ENCODE measurements at places on chromosomes 16 and 17. TPM values are rescaled to one million over a fixed set of nuclear protein-coding genes. Genes with fewer than 3 reads are reported as not detected.

- no peak for DNase-seq
Measured at GRCh38 chr17:32523827-32524552, 37.2 kb downstream of the CDK5R1 start.

Gene MRPS23
- total RNA-seq = 13.1 TPM

- no peak for DNase-seq
Measured at GRCh38 chr17:32482568-32483320, 4.0 kb upstream of the CDK5R1 start.

Gene SNAI3
- 0.43 TPM for total RNA-seq

Gene USP6
- 0.08 TPM for total RNA-seq

Gene SLC5A2
- 0.15 TPM for total RNA-seq

Gene SPHK1
- 0.93 TPM for total RNA-seq

Gene SULT1A3
- 22.8 TPM for total RNA-seq

- no peak for DNase-seq
Measured at GRCh38 chr17:68860941-68861340, 94.3 kb downstream of the ABCA8 start.

DNA sequence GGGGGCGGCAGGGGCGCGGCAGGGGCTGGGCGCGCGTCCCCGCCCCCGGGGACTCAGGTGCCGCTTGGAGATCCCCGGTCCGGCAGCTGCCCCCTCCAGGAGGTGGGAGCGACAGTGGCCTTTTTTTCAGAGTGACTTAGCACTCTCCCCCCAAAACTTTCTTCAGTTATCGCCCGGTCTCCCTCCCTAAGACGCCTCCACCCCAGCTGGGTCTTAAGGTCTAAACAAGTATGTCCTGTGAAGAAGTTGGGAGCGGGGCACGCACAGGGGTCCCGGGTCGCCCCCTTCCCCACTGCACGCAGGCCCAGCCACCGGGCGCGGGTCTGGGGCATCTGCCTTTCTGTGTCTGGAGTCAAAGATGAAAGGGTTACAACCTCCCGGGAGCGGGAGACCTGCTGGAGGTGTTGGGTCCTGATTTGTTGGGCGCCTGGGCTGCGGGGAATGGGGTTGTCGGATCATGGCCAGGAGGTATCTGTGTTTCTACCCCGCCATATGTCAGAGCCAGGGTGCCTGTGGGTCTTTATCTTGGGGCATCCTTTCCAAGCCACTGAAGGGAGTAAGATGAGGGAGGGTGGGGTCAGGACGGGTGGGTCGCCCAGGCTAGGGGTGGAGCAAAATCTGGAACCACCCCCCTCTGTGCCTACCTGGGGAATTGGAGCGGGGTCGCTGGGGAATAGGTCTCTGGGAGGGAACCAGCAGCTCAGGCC is 757 bp downstream of the FMNL1 start:
- no peak for DNase-seq

GRCh38 chr16:85753559-85753958 is 2.7 kb upstream of the C16orf74 start:
- DNase-seq = no peak

DNA sequence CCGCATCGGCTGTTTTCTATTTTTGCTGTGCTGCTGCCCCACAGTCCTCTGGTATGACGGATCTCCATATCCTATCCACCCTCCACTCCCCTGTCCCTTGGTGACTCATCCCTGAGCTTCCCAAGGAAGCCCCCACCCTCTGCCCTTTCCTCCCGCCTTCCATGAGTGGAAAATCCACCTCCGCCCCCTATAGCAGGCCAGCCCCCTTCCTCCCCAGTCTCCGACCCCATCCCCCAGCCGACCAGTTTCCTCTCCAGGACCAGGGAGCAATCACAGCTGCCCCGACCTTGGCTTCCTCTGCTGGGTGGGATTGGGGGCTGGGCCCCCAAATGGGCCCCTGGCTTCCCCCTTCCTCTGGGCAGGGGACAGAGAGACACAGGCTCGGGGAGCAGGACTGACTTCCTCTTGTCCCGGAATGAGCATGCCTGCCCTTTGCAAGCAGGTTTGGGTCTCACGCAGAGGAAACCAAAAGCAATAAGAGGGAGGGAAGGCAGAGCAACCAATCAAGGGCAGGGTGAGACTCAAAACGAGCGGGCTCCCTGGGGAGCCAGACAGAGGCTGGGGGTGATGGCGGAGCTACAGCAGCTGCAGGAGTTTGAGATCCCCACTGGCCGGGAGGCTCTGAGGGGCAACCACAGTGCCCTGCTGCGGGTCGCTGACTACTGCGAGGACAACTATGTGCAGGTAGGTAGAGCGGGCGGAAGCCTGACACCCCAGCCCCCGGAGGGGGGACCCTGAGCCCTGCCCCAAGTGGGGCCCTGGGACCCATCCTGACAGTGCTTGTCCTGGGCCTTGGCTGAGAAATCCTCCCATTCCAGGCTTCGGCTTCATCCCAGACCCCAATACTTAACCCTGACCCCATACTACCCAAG is at the start of the genes ABI3 and GNGT2:
Gene ABI3, plus strand, starts transcription at position 550 of the 872 bp plus-strand sequence. Its CDS starts 18 bp downstream, at position 568.
Gene GNGT2, minus strand, starts transcription at position 417 of the 872 bp plus-strand sequence. CDS start 3,152 bp downstream, outside the sequence.
- no peak for DNase-seq

GRCh38 chr17:57110152-57110542 is 25.1 kb downstream of the AKAP1 start:
- peak; percentile 70 for DNase-seq

- DNase-seq = no peak
Measured at GRCh38 chr16:22843856-22844255, 29.9 kb downstream of the HS3ST2 start.

Gene IRF8
- total RNA-seq = 9.0 TPM

Gene CASKIN2
- total RNA-seq = 26.4 TPM

GRCh38 chr17:5832886-5833285 is 237.3 kb upstream of the WSCD1 start:
- no peak for DNase-seq

- DNase-seq = no peak
Measured at GRCh38 chr17:75475144-75475835, 18.9 kb downstream of the TMEM94 start.

GRCh38 chr17:41052566-41052965 is 2.5 kb downstream of the KRTAP2-2 start:
- no peak for DNase-seq

DNA sequence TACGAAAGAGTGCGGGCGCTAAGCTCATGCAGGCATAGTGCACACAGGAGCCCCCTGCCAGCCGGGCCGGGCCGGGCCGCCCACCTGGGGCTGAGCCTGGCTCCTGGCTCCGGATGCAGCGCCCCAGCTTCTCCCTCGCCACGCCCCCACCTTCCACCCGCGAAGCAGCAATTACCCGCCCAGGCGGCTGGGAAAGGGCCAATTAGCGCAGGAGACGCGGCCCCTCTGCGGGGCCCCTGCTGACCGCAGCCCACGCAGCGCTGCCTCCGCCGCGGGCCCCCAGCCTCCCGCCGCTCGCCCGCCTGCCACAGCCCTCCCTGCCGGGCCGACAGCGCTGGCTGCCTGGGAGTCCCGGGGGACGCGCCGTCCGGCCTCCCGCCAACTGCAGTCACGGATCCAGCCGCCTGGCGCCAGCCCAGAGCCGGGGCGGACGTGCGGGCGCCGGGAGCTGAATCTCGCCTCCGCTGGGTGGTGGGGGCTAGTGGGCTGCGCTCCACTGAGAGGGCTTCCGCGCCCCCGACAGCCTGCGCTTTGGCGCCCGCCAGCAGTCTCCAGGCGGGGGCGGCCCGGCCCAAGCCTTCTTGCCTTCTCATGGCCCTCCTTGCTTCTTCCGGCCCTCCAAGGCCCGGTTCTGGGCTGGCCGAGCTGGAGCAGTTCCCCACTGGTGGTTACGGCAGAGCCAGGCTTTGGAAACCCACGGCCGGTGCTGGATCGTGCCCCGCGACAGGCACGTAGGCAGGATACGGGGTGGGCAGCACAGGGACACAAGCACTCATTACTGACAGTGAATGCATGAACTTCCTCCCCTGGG is 14.9 kb upstream of the CBFB start:
- peak; percentile 72 for DNase-seq

DNA sequence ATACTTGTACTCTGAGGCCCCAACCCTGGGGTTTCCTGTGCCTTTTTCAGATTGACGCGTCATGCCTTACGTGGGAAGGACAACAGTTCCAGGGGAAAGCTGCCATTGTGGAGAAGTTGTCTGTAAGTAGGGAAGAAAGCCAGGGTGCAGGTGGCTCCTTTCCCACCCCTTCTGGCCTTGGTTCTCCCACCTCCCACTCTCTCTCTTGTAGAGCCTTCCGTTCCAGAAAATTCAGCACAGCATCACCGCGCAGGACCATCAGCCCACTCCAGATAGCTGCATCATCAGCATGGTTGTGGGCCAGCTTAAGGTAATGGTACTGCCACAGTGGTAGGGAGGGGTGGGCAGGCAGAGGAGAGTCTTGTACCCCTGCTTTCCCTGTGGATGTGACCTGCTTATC is 4.6 kb upstream of the EDC4 start:
- DNase-seq = no peak

Gene ZFPM1
- total RNA-seq = 14.6 TPM

Gene CEP112
- total RNA-seq = 3.1 TPM

Gene PDILT
- total RNA-seq = not detected

Gene PARN
- total RNA-seq = 14.5 TPM

DNA sequence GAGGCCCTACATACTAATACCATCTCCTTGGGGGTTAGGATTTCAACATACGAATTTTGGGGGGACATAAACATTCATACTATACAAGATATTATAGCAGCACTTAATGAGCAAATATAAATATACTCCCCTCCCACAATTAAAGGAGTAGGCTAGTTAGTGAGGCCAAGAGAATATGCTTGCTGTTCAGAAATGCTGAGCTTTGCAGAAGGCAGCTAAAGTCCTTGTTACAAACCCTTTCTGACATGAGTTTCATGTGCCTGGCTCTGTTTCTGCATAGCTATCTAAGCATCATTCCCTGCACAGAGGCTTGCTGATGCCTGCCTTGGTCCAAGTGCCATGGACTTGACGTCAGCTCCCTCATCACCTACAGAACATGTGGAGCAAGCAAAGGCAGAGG is 73.5 kb downstream of the GP2 start:
- DNase-seq = no peak

Gene PMP22
- total RNA-seq = 3.6 TPM

GRCh38 chr16:71758293-71758760 is 33.8 kb upstream of the PHLPP2 start:
- no peak for DNase-seq

DNA sequence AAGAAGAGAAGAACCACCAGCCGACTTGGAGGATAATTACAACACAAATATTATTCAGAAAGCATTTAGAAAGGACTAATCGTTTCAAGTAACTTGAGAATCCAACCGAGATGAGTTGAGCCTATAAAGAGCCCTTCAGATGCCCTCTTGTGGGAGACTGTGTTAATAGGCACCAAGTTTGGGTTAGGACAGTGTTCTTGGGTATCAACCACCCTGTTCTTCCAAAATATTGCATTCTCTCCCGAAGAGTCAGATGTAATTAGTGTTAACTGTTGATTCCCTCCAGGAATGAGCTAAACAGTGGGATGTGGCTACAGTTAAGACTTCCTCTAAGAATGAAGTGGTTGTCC is 87.8 kb upstream of the NOL11 start:
- no peak for DNase-seq

Gene CEMP1
- 0.20 TPM for total RNA-seq

- no peak for DNase-seq
Measured at GRCh38 chr17:30217054-30217453, 18.4 kb downstream of the SLC6A4 start.

DNA sequence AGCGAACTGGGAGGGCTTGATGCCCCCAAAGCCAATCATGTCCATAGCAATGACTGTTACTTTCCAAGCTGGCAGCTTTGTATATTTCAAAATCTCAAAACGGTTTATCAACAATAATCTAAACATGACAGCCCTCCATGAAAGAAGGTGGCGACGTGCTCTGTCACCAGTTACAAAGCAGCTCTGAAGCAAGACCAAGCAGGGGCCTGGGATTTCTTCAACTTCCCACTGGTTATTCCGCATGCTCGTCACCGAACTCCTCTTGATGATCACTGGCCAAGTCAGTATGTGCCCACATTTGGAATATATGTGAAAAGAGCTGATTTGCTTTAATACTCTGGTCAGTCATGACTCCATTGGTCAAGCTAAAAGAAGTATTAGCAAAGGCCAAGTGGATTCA is 175.6 kb downstream of the VPS53 start:
- no peak for DNase-seq

DNA sequence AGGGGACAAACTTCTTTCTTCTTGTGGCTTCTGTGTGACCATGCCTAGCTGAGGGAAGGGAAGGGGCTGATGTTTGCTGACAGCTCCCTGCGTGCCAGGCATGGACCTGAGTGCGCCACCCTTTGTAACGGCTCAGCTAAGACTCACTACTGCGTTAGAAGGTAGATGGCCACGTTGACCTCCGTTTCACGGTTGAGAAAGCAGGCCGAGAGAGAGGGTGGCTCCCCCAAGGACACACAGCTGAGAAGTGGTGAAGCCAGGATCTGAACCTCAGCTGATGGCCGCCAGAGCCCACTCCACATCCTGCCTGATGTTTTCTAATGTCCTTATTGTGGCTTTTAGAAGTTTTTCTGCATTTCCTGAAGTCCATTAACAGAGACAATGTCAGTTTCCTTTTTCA is 45.1 kb downstream of the RGS9 start:
- DNase-seq = no peak

DNA sequence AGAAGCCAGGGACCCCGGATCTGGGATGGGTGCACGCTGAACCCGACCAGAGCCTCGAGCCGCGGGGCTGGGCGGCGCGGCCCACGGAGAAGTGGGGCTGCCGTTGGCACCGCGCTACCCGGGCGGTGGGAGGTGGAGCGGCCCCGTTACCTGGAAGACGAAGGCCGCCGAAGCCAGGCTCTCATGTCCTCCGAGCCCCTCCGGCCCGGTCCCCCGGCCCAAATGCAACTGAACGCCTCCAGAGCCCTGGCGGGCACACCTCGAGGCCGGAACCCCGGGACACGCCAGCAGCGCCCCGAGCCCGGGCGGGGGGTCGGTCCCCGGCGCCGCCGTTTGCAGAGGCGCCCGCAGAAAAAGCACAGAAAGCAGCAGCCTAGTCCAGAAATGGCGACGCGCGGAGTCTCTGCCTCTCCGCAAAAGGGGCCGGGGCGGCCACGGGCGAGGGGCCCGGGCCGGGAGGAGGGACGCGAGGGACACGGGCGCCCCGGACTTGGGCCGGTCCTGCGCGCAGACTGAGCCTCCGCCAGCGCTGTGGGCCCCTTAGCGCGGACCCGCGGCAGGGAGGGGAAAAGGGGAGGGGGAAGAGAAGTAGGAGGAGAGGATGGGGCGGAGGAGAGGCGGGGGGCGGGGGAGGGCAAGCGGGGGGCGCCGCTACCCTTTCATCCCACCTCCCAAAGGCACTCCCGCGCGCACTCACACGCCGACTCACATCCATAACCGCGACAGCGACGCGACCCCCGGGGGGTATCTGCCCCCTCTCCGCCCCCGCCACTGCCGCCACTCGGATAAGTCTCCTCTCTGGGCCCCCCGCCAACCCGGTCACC is 1.4 kb downstream of the AXIN2 start:
- DNase-seq = peak; percentile 61

DNA sequence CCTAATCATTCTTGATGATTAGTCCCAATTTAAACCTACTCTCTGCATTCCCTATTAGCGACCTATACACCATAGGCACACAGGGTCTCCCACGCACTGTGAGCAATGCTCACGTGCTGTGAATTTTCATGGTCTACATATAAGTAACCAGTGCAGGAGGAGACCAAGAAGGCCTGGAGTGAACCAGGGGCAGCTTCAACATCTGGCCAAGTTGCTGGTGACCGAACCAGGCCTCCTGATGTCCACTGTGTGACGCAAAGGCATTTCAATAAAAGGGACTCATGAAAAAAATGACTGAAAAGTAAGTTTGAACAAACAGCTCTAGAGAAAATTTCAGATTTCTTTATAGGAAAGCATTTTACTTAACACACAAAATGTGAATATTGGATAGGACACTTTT is 107.0 kb downstream of the ZFHX3 start:
- DNase-seq = no peak

GRCh38 chr16:49932946-49933345 is 77.0 kb upstream of the ZNF423 start:
- DNase-seq = no peak
